Stimulated activated CD4-positive, alpha-beta T cell treated with anti-CD3 and anti-CD28 coated beads, Interleukin-1b, Interleukin-23, amount 100 ng/mL, for 1 hour (primary cell): ENCODE measurements at places on chromosomes 3 and 15.

DNA sequence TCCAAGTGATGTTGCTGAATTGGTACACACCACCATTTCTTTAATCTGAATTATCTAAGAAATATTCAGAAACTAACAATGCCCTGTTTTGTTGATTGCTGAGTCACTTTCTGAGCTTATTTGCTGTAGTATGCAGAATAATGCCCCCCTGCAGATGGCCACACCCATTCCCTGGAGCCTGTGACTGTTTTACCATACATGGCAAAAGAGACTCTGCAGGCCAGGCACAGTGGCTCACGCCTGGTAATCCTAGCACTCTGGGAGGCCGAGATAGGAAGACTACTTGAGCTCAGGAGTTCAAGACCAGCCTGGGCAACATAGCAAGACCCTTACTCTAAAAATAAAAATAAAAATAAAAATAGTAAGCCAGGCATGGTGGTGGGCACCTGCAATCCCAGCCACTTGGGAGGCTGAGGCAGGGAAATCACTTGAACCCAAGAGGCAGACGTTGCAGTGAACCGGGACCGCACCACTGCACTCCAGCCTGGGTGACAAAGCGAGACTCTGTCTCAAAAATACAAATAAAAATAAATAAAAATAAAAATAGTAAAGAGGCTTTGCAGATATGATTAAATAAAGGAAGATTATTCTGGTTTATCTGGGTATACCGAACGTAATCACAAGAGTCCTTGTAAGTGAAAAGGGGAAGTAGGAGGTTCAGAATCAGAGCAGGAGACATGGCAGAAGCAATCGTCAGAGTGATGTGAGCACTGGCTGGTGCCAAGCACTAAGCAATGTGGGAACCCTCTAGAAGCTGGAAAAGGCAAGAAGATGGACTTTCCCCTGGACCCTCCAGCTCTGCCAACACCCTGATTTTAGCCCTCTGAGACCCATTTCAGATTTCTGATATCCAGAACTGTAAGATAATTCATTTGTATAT lies 19.0 kb downstream of the PCYT1A start:
- DNase-seq, result no peak

- no peak for DNase-seq
These were observed 152.7 kb downstream of the IL20RB start for GRCh38 chr3:137110392-137110996.

GRCh38 chr3:16399473-16399872 lies 114.0 kb downstream of the RFTN1 start:
- no peak for DNase-seq

- DNase-seq, result no peak
These were observed 223.8 kb downstream of the NTRK3 start for GRCh38 chr15:88032787-88033186.

- DNase-seq, result no peak
These were observed 118.9 kb downstream of the ALDH1A2 start for GRCh38 chr15:57946491-57947048.

- no peak for DNase-seq
These were observed 73.3 kb downstream of the SYNPR start for GRCh38 chr3:63351159-63352007.

DNA sequence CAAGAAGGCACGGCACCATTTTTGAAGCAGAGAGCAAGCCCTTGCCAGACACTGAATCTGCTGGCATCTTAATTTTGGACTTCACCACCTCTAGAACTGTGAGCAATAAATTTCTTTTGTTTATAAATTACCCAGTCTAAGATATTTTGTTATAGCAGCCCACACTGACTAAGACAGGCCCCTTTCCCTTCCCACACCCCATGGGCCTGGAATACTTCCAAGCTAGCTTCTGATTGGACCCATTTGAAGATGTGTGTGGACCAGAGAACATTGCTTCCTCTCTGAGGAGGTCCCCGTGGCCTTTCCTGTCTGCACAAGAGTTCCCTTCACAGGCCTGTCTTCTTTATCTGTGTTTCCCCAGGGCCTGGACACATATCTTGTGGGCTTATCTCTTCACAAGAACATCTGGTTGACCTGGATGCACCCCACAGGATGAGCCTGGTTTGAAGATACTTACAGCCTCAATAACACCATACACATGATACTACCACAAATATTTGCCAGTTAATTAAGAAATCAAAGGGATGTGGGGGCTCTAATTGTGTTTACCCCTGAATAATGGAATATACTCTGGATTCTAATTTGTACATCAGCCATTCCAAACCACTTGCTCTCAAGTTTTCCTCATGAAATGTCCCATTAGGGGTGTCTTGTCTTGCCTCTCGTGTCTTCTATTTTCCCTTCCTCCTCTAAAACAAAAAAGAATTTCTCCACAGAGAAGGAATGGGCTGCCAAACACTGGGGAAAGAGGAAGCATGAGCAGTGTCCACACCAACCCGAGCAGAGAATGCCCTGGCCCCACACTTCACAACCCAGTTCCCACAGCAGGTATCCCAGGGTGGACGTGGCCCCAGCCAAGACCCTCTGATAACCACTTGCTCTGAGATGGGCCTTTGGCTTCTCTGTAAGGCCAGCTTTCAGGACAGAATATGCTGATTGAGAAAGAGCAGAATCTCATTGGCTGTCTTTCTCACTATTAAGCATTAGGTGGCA lies 42.5 kb downstream of the GLB1 start:
- no peak for DNase-seq

GRCh38 chr3:157123621-157124020 lies 36.3 kb downstream of the CCNL1 start:
- DNase-seq, result no peak

GRCh38 chr15:57375827-57376695 lies at the start of gene CGNL1:
CGNL1 (plus strand) TSS chr15:57376505; CDS start chr15:57438000, 61,495 bp downstream.
- DNase-seq, result no peak

GRCh38 chr3:100545371-100545770 lies 53.0 kb downstream of the TMEM45A start:
- DNase-seq, result no peak

DNA sequence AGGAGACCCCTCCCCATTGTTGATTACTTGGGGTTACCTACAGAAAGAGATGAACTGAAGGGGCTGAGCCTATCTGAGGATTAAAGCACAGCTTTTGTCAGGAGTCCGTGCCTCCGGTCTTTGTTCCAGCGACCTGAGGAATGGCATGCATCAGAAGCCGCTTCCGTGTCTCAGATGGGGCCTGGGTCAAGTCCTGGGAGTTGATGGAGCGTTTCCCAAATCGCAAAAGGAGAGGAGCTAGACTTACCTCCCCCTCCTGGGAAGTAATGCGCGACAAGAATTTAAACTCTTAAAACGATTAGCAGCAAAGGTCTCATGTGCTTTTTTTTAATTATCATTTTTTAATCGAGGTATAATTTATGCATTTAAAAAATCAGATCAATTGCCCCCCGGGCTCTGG lies 983 bp upstream of the ALDH1A3 start:
- no peak for DNase-seq

GRCh38 chr3:11536936-11537612 lies 106.6 kb downstream of the VGLL4 start:
- DNase-seq, result no peak

DNA sequence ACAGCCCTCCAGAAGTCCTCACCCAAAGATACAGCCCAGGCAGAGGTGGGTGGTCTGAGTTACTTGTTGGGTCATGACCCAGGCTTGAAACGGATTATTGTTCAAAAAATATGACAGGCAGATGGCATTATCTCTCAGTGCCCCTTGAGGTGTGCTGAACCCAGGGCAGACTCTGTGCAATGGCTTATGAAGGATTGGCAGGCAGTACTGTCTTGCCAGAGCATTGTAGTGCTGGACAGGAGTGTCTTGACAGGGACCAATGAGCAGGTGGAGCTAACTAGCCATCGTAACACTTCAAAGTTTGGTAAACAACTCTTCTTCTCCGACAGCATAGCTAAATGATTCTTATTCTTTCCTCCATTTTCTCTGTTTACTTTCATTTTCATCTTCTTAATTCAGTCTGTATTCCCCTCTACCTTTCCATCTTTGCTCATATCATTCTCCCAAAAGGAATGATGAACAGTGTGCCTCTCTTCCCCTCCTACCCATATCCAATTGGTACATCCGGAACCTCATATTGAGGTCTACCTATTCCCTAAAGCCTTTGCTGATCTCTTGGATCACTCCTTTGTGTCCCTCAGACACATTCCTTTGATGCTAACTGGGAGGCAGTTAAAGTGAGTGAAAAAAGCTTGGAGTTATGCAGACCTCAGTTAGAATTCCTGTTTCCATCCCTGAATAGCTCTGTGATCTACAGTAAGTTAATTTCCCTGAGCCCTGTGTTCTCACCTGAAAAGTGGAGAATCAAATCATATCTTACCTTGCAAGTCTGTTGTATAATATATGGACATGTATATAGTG lies 2.6 kb upstream of the IL20RB start:
- DNase-seq, result no peak

GRCh38 chr3:141076036-141076773 lies 25.1 kb downstream of the SPSB4 start:
- DNase-seq, result no peak

DNA sequence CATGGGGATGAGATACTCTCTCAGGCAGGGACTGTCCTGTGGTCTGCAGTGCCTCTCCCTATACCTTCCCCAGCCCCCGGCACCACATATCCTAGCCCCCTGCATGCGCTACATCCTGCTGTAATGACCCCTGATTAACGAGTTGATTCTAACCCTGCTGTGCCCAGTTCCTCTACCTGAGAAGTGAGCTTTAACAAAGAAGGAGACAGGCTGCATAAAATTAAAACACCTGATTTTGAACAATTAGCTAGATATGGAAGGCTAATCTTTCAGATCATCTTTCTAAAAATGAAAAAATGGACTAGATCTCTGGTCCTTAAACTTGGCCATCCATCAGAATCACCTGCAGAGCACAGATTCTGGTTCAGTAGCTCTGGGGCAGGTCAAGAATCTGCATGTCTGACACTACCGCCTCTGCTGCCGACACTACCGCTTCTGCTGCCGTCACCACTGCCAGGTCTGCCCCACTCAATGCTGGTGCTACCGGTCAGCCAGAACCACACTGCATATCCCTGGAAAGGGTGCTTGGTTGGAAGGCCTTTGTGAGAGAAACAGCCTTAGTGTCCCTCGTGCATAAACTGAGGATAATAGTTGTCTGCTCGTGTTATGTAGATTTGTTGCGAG lies 33.6 kb upstream of the ZBTB38 start:
- DNase-seq, result no peak

- no peak for DNase-seq
These were observed 56.0 kb downstream of the SEMA3G start for GRCh38 chr3:52388933-52389332.

- no peak for DNase-seq
These were observed 460.3 kb upstream of the WNT5A start for GRCh38 chr3:55947406-55947805.

GRCh38 chr3:43243590-43244587 lies 42.5 kb upstream of the SNRK start:
- no peak for DNase-seq

GRCh38 chr3:56960234-56960917 lies 100.1 kb upstream of the SPATA12 start:
- no peak for DNase-seq
